Mesenteric fat pad (tissue), 1 donor: ENCODE measurements at places on chromosomes 3 and 15.

DNA sequence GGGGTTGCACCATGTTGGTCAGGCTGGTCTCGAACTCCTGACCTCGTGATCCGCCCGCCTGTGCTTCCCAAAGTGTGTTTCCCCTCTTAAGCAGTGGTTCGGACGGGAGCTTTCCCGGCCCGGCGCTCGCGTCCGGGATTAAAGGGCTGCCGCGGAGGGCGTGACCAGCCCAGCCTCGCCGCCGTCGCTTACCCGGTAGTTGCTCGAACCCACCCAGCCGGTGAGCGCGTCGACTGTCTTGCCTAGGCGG lies 513 bp downstream of the CLASP2 start:
- DNase-seq = peak; percentile 92

DNA sequence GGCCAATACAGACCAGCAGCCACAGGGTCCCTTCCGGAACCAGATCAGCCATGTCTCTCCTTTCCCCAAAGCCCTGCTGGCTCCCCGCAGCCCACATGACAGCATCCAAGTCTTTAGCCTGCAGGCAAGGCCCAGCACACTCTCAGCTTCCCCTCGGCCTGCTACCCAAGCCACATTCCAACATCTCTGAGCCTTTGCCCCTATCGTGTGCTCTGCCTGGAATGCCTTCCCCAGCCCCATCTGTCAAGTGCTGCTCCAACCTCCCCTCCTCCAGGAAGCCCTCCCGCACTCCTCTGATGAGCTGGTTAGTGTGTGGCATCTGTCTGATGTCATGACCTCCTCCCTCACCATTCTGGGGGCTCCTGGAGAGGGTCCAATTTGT lies 8.5 kb downstream of the PLXND1 start:
- DNase-seq = no peak

DNA sequence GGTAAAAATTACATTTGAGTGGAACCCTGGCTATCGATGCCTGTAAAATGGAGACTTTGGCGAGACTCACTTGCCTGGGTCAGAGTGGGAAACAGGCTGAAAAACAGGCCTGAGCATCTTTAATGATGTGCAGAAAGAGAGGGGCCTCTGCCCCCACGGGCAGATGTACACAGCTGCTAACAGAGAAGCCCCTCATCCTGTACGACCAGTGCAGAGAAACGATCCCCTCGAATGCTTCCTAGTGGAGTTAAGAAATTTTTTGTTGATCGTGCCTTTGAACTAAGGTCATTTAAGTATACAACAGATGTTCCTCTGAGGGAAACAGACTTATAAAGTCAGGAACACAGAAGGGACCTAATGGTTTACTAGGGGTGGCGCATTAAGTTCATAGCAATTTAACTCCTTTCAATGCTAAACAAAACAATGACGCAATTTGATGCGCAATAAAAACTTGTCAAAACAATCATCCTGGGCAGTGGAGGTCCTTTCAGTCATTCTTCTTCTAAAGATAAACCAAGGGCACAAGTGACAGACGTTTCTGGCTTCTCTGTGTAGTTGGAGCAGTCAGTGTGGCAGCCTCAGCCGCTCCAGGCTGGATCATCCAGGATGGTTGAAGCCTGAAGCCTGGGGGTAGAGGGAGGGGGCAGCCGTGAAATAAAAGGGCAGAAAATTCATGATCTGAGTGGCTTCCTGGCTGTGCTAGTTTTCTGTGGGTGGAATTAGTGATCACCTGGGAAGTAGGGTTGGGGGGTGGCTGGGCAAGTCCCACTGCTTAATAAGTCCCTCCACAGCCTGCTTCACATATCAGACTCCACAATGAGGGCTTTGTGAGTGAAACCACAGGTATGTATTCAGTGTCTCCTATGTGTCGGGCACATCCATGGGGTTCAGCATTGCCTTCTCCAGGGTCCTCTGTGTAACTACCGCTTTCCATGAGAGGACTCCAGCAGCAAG lies 50.8 kb upstream of the MRPS22 start:
- no peak for DNase-seq

- no peak for DNase-seq
Observed at GRCh38 chr3:29478611-29479010, 197.7 kb downstream of the RBMS3 start.

- peak; percentile 11 for DNase-seq
Observed at GRCh38 chr3:53739966-53740365, 106.3 kb downstream of the CHDH start.

DNA sequence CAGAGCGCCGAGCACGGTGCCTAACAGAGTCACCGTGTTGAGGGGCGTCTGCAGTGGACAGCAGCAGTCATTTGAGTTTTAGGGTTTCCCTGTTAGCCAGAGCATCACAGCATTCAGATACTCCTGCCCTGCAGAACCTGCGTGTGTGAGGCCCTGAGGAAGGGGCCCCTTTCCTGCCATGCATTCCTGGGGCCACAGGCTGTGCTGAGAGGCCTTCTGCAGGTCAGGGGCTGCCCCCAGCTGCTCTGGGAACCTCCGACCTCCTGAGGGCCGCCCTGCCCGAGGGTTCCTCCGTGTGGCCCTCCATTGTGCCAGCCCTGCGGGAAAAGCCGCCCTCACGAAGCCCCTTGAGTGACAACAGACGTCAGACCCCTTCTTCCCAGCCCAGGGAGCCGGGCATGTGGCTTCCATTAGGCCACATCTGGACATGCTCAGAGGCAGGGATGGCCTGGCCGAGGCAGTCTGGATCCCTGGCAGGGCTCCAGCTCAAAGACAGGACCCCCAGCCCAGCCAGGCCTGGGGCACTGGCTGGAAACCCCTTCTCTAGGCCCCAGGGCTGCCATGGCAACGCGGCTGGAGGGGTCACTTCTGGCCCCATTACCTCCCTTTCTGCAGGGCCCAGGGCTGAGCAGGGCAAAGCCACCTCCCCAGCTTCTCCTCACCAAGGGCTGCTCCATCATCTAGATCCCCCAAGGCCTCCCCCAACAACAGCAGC lies 25.3 kb downstream of the FBLN2 start:
- no peak for DNase-seq

DNA sequence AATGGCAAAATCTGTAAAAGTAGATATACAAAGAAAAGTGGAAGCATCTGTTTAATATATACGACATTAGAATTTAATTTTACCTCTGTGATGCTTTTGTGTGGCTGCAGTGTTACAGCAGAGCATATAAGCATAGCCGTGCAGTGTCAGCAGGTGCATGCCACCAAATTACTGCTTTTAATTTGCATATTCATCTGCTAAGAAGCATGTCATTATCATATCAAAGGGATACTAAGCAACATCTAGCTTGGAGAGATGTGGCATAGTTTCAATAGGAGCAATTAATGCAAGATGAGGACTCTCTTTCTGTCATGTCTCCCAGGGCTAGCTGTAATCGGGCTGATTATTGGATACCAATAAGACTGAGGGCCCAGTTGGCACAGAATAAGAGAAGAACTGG lies 214.4 kb upstream of the SOX2 start:
- no peak for DNase-seq

DNA sequence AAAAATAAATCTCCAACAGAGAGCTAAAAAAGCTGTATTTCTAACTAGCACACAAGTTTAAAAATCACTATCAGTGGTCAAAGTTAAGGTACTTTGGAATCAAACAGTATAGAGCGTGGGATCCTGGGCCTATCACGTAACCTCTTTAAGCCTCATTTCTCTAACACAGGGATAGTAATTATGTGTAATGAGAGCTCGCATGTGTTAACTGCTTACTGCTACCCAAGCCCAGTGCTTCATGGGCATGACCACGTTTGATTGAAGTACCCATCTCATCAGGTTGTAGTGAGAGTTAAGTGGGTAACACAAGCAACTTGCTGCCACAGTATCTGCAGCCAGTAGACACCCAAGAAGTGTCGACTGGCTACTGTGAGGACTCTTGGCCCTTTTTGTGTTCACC lies 28.2 kb upstream of the NOX5 start:
- DNase-seq = no peak

DNA sequence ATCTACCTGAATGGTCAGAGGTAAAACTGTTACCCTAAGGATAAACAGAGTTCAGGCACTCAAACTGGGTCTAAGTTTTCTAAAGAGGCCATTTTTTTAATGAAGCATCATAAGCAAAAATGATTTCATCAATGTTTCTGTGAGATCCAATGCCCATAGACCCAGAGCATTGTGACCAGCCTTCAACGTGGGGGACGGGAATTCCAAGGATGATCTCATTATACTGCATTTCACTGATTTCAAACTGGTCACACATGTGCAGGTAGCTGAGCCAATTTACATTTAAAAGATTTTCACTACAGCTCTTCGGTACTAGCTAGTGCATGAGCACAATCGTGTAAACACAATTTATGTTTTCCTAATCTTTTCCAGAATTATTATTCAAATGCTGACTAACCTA lies 472.9 kb downstream of the DIPK2A start:
- no peak for DNase-seq

- no peak for DNase-seq
Observed at GRCh38 chr3:47294392-47294791, 11.6 kb downstream of the KLHL18 start.

DNA sequence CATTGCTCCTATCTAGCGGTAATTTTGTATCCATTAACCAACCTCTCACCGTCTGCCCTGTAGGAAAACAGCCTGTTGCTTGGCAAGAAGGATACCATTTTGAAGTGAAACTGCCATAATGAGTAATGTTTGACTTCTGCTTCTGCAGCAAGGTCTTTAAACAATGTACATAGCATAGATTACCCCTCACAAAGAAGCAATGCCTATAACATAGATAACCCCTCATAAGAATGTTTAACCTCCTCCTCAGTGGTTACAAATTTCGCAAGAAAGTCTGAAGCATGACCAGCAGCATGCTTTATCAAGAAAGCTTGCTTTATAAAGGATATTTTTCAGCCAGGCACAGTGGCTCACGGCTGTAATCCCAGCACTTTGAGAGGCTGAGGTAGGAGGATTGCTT lies 61.2 kb upstream of the MFGE8 start:
- DNase-seq = no peak

DNA sequence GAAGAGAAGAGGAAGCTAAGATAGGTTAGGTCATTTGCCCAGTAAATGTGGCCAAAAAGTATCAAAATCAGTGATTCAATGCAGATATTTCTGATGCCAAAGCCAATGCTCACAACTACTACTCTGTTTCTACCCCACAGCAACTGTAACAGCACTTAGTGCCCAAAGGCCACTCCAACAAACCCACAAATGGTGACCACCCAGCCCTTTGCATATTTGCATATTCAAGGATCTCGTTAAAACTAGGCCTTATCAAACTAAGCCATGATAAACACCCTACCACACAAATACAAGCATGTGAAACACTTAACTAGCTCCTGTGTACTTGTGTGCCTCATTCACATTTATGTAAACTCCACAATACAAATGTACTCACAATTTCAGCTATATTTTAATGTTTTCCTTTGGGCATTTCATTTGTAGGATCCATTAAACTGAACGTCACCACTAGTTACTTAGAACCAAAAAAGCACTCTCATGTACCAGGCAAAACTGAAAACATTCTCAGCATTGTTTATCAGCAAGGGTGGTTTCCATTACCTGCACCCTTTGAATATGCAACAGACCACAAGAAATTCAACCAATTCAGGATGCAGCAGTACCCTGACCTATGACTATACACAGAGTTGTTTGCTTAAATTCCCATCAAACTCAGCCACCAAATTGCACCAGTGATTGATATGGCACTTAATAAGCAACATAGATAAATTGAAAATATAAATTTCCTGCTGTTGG lies 111.2 kb upstream of the STT3B start:
- no peak for DNase-seq

GRCh38 chr3:58464866-58465265 lies 27.0 kb upstream of the KCTD6 start:
- no peak for DNase-seq

- DNase-seq = no peak
Observed at GRCh38 chr3:154214306-154214705, 93.1 kb downstream of the ARHGEF26 start.

GRCh38 chr3:54891540-54891897 lies 36.3 kb downstream of the LRTM1 start:
- DNase-seq = no peak

DNA sequence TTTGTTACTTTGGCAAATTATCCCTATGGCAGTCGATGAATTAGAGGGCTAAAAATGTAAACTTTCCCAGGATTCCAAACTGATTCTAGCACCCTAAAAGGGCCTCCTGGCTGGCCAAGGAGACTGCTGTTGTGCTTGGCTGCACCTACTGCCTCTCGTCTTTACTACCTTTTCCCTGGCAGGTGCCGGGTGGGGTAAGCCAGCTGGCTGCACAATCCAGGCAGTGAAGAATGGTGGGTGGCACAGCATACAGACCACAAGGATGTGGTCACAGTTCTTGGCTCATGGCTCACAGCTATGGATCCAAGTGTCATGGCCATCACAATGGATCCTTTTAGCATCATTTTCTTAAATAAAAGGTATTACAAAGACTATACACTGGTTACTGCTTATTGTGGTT lies 20.7 kb upstream of the SLC25A26 start:
- DNase-seq = no peak

- no peak for DNase-seq
Observed at GRCh38 chr3:10419637-10420232, 85.7 kb downstream of the ATP2B2 start.

DNA sequence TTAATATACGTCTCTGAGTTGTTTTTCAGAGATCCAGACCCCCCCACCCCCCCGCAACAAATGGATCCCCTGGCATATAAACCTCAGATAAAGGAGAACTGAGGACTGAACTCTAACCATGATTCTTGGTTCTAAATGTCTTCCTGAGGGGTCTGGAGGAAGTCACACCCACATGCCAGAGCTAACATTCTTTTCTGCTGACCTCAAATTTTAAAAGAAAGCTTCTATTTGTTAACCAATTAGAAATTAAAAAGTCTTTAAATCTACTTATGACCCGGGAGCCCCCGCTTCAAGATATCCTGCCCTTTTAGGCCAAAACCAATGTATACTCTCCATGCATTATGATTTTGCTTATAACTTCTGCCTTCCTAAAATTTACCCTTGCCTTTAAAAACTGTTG lies 188.3 kb downstream of the ECT2 start:
- DNase-seq = no peak

- no peak for DNase-seq
Observed at GRCh38 chr3:144660186-144660585, 688.6 kb downstream of the DIPK2A start.

GRCh38 chr3:13544293-13544831 lies 4.6 kb upstream of the FBLN2 start:
- no peak for DNase-seq

DNA sequence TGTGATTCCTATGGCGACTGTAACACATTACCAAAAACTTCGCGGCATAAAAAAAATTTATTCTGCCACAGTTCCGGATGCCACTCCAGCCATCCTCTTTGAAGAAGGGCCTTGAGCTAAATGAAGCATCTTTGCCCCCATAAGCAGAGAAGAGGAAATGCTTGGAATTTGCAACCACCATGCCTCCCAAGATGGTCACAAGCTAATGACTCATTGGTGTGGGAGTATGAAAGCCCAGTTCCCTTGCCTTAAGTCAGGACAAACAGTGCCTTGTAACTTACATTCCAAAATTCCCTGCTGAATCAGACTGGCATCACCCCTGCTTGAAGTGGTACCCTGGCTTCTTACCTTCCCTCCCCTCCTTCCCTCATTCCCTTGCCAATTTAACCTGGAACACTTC lies 1077.4 kb downstream of the EPHA3 start:
- no peak for DNase-seq

GRCh38 chr3:48039487-48040190 lies 23.4 kb upstream of the MAP4 start:
- DNase-seq = no peak
